ENCODE measurements at places on chromosomes 7 and 10.

DNA sequence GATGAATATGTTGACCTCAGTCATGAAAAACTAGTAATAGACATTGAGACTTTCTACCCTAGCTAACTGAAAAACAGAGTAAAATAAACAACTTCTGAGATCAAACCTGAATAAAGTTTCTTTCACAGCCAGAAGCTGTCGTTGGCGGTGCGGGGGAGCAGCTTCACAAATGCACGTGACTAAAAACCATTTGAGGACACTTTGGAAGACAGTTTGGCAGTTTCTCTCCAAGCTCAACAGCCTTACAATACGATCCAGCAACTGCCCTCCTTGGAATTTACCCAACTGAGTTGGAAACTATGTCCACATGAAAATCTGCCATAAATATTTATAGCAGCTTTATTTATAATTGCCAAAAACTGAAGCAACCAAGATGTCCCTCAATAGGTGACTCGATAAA, 63.1 kb downstream of the CYTH3 start:
- no peak for DNase-seq

- no peak for DNase-seq
These were observed 29.0 kb downstream of the AGAP3 start for GRCh38 chr7:151115121-151115835.

DNA sequence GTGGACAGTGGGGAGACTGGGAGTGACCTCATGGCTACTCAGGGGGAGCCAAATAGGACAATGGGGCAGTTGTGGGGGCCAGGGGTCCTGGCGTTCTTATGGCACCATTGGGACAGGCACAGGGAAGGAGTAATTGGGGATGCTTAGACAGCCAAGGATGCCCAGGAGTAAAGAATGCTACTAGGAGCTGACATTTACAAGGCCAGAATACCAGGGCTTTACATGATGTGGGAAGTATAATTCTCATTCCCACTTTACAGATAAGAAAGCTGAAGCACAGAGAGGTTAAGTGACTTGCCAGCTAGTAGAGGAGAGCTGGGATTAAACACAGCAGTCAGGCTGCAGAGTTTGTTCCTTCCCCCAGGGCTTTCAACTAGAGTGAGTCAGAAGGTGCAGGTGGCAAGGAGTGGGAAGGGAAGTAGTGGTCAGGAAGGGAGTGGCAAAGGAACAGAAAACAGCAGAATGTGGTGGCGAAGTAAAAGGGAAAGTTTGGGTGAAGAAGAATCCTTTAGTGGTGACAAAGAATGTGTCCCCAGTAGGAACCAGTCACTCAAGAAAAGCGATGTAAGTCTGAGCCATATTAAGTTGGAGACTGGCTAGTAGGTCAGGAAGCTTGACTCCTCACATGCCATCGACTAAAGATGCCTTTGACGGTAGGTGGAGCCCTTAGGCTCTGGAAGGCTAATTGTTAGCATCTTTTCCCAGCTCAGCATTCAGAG, 32.8 kb downstream of the CPVL start:
- no peak for DNase-seq

DNA sequence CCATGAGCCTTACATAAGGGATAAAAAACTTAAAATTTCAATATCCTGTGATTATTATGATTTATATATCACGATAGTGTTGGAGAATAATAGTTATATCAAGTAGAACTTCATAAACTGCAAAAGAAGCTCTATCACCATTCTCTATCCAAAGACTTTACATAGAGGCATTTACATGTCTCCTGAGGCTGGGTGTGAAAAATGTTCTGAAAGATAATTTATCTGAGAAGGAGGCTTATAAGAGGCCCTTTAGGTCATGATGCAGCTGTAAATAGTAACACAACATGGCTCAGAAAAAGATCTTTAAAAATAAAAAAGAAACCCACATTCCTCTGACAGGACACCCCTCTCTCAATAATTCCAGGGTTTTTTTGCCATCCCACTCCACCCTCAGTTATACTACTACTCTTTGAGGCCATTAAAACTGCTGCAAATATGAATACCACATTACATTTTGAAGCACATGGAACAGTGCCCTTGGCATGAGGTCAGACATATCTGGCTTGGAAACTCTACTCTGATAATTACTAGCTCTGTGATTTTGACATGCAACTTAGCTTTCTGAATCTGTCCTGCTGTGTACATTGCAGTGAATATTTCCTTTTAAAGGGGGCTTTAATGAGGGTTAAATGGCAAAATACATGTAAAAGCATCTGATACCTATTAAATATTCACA, 55.5 kb downstream of the SLC16A12 start:
- no peak for DNase-seq

- DNase-seq = no peak
These were observed 432.6 kb downstream of the SDK1 start for GRCh38 chr7:3733541-3734140.

- no peak for DNase-seq
These were observed 109.7 kb upstream of the GDF10 start for GRCh38 chr10:47190301-47190700.

GRCh38 chr7:51477819-51478218, 161.2 kb upstream of the COBL start:
- no peak for DNase-seq

DNA sequence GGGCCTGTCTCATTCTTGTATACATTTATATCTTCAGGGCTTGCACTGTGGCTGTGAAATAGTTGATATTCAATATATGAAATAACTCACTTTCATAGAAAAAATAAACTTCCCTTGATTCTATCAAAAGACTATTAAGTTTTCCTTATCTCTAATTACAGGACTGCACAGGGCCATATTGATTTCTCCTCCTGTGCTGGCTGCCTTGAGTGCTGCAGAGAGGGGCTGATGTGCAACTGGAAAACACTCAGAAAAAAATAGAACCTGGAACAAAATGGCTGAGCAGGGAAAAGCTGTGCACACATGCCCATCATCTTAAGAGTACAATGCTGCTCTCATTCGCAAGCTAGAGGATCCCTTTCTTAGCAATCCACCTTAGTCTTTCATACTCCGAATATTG, 5.9 kb upstream of the HDAC9 start:
- no peak for DNase-seq

DNA sequence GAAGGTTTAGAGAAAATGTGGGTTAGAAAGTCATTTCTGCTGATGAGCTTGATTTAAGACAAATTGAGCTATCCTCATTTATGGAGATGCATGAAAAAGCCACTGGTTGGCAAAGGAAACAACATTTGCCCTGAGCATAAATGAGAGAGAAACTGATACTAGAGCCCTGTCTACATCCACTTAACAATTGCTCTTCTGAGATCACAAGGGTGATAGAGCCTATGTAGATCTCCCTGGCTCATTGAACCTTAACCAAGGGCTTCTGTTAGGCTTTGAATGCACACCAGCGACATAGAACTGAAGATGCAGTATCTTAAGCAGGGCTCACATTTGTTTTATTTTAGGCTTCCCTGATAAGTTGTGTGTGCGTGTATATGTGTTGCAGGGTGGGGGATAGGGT, 35.0 kb downstream of the GPR141 start:
- no peak for DNase-seq

GRCh38 chr7:75817116-75817515, 3.5 kb upstream of the CCL24 start:
- no peak for DNase-seq

DNA sequence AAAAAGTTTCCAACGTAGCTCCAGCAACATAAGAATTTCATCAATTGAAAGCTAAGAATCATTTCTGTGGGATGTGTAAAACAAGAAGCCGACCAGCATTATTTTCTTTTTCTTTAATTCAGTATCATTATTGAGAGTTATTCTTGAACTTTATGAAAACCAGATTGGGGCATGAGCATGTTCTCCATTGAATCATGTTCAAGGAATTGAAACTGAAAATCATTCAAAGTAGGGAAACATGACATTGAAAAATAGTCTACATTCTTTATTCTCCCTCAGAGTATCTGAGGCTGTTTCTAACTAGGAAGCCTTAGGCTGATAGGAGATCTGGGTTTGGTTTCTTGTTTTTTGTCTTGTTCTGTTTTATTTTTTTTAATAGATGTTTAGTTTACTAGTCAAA, 253.7 kb downstream of the DYNC1I1 start:
- DNase-seq = no peak

All from cortex of kidney (tissue), 1 donor.